ENCODE measurements at places on chromosomes 11 and 22.
A peak's percentile ranks its signal among the peaks of the same experiment; 100 is the strongest.

DNA sequence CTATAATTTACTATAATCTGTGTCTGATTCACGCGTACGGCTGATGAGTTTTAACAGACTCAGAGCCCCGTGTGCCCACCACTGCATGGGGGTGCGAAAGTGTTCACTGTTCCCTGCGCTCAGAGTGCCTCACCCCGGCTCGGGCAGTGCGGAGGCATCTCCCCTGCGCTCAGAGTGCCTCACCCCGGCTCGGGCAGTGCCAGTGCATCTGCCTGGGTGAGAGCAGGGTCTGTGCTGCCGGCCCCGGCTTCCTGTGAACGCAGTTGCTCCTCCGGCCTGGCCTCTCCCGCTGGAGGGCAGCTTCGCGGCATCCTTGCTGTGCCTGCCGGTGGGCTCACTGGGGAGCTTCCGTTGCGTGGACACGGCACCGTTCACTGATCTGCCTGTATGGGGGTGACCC lies 14.2 kb downstream of the PTDSS2 start:
- no peak for DNase-seq

DNA sequence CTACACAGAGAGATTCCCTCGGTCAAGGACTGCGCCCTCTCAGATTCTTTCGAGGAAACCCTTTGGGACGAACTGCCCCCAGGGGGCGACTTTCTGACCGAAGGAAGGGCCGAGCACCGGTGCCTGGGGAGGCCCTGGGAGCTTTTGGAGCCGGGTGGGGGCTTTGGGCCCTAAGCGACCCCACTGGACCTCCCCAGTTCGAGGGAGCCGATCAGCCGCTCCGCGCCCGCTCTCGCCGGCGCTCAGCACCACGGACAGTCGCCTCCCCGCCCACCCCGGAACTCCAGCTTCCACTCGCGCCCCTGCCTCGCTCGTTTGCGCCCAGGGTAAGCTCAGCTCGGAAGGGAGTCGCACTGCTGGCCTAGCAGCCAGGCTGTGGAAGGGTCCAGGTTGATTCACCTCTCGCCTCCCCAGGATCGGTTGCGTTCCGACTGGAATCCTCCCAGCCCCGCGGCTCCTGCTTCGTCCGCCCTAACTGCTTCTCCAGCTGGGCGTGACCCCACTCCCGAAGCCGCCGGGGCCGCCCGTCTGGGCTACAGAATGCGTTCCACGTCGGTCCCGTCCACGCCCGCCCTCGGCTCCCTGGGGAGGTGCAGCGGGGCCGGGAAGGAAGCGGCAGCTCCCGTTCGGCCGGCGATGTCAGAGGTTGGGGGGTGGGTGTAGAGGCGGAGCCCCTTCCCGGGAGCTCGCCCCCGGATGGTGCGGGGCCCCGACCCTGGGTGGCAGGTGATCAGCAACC lies 428 bp downstream of the SCN3B start:
- DNase-seq, result peak; percentile 34

GRCh38 chr11:92739041-92739440 lies 230.4 kb upstream of the MTNR1B start:
- peak; percentile 77 for DNase-seq

GRCh38 chr22:23784215-23784732 lies 2.5 kb upstream of the SMARCB1 start:
- DNase-seq, result peak; percentile 52

DNA sequence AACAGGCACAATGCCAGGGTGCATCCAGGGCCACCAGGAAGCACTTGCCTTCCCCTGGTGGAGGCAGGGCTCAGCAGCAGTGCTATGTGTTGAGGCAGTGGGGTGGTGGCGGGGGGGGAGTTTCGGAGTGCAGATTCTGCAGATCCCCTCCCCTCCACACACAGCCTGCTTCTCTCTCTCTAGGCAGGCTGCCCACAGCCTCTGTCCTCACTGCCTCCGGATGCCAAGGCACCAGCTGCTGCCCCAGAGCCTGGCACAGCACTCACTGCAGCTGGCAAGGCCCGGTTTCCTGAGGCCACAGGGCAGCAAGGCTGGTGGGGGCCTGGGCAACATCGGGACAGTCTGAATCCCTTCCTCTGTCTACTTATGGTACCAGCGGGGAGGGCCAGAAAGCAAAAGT lies 35.8 kb downstream of the NRXN2 start:
- DNase-seq, result no peak

GRCh38 chr11:107222916-107223460 lies 204.7 kb upstream of the GUCY1A2 start:
- DNase-seq, result no peak

DNA sequence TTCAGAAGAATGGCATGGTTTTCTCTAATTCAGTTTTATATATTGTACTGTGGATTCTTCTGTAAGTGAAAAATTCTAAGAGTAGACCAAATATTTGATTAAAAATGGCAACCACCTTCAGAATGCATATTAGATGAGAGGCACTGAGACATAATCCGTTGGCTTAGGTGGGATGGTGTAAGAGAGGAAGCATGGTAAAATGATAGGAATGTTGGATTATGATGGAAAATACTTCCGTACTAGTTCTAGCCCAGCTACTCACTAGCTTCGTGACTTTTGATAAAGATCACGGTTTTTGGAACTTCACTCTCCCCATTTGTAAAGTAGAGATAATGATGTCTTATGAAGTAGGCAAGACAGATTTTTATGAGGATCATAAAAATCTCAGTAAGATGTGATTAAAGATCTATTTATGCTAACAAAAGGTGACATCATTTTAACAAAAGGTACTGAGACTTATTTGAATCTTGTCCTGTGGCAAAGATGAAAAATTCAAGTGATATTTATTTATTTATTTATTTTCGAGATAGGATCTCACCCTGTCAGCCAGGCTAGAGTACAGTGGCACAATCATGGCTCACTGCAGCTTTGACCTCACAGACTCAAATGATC lies 37.5 kb downstream of the UVRAG start:
- DNase-seq, result no peak

DNA sequence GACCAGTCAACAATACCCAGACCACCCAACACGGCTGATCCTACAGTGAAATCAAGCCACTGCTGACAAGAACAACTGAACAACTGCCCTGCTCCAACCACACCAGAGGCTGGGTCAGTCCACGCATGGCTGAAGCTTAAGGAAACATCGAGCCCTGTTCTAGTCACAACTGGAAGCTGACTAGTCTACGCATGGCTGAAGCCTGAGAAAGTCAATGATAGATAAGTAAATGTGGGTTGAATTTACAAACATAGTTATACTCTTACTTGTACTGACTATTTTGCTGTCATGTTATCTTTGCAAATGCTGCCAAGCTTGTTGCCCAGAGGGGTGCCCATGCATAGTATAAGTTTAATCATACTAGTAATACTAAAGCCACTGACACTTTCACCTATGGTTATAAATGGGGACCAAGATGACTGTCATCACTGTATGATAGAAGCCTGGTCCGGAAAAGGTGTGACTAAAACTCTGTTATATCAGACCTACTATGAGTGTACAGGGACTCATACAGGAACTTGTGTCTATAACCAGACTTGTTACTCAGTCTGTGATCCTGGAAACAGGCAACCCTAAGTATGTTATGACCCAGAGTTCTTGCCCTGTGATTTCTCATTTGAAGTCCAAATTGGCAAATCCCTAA lies 43.4 kb upstream of the GLYAT start:
- DNase-seq, result no peak

DNA sequence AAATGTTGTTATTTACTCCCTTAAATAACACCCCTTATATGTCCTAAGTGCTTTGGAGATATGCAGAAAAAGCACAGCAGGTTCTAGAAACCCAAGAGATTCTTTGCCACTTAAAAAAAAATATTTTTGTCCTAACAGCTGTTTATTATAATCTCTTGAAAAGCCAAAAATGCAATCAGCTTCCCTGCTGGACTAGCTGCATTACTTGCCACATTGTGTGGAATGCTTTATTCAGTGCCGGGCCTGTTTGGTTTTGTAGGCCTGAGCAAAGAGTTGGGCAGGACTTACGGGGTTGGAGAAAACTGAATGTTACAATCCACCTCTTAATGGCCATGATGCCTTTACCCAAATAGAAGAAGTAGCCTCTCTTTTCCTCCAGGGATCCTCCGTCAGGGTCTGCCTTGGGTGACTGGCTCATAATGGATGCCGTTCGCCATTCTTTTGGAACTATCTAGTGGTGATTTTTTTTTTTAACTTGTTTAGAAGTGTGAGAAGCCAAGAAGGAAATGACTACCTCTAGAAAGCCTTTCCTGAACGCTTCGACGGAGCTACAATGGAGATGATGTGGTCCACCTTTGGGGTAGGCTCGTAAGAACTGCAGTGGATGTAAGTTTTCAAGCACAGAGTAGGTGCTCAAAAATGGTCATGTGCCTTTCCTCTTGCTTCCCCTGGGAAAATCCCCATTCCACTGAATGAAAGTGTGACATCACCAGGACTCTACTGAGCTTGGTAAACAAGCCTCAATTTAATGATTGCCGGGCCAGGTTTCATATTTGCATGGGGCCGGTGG lies 241.3 kb upstream of the NCAM1 start:
- peak; percentile 20 for DNase-seq

- peak; percentile 10 for DNase-seq
Observed at GRCh38 chr11:93668171-93668570, 6.7 kb downstream of the CEP295 start.

DNA sequence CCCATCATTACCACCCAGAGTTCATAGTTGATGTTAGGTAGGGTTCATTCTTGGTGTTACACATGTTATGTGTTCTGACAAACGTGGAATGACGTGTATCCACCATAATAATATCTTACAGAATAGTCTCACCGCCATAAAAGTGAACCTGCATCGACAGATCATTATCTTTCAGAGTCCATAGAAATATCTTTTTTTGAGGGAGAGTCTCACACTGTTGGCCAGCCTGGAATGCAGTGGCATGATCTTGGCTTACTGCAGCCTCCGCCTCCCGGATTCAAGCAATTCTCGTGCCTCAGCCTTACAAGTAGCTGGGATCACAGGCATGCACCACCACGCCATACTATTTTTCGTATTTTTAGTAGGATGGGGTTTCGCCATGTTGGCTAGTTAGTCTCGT lies 113.9 kb downstream of the BCR start:
- no peak for DNase-seq

DNA sequence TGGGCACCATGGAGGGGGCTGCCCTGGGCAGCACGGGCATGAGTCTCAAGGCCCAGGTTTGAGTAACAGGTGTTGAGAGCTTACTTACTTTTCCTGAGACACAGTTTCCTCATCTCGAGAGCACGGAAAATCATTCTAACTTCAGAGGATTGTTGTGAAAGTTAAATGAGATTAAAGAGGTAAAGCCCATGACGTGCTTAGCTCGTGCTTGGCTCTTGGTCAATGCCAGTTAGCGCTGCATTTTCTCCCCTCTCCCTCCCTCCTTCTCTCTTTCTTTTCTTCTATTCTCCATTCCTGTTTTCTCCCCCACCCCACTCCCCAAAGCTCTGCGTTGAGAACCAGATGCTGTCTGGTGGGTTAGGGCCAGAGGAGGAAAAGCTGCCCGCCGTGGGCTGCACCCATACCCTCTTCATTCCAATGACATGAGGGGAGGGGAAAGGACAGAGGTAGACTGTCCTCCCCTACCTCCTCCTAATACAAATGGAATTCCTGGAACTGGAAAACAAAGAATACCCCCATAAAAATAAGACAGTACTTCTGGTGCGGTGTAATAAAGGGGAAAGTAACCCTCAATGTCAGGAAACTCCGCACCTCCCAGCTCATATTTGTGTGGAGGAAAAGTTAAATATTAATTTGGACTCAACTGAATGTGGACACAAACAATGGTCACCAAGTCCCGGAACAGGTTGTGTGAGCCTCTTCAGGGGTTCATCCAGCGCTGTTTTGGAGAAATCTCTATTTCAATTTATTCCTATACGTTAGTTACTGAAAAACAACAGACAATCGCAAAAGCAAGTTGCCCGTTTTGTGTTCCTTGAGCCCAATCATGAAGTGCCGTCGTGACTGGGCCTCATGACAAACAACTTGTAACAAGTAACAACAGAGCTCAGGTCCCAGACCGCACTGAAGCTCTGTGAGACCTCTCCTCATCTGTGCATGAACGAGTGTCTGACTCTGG lies 54.8 kb upstream of the B3GAT1 start:
- DNase-seq, result no peak

DNA sequence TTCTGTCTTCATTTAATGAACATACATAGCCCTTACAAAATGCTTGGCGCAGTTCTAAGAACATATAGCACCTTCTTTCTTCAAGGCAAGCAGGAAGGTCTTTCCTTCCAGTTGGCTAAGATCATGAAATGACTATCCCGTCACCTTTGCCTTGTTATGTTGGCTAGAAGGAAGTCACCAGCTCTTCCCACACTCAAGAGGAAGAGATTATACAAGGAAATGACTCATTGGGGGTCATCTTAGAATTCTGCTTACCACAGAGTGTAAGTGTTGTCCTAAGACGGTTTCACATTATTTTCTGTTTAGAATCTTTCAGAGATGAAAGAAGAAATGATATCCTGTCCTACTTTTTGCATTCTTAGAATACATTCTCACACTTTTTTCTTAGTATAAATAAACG lies 808.0 kb upstream of the LUZP2 start:
- peak; percentile 5 for DNase-seq

- no peak for DNase-seq
Observed at GRCh38 chr22:47392729-47393128, 630.3 kb downstream of the TBC1D22A start.

DNA sequence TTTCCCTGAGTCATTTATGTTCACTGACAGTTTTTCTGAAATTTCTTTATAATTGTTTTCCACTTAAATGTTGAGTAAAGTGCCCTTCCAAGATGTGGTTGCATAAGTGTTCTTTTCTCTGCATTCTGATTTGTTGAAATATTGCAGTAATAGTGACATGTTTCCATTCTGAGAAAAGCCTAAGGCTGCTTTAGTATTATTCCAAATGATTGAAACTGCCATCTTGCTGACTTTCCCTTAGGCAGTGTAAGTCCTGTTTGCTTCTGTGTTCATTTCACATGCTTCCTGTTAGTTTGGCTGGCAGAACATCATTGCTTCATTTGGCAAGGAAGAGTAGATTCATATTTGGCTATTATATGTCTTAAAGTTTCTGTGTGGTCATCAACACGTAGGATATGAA lies 146.5 kb downstream of the ELP4 start:
- peak; percentile 33 for DNase-seq

- DNase-seq, result no peak
Observed at GRCh38 chr11:102238391-102238821, 78.9 kb upstream of the BIRC3 start.

DNA sequence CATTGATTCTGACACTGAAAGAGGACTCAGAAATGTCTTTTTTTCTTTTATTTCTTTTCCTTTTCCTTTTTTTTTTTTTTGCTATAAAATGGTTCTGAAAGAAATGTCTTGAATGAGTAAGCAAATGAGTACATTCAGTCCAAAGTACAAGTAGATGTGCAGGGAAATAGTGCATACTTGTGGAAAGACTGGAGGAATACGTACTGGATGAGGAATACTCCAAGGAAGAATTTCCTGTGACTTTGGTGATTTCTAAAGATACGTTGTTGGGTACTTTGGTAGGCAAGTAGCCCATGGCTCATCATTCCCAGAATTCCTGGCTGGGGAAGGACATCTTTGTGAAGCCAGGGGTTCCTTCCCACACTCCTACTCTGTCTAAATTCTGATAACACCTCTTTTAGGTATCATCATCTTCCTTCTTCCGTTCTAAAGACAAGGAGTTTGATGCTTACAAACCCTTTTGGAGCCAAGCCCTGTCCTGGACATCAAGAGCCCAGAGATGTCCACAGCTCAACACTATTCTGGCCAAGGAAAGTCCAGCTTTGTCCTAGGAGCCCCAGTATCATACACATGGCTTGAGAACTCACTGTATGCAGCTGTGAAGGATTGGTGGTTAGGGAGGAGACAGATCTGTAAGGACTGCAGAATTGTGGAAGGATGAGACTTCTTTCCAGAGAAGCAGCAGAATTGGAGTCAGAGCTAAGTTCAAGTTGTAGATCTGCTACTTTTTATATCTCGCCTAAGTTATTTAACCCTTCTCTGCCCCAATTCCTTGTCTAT lies 4.8 kb upstream of the NUP98 start:
- peak; percentile 69 for DNase-seq

GRCh38 chr22:42581762-42582716 lies 28.3 kb downstream of the SERHL2 start:
- peak; percentile 58 for DNase-seq
